ENCODE measurements at places on chromosomes 3 and 15. TPM values are rescaled to one million over a fixed set of nuclear protein-coding genes. Genes with fewer than 3 reads are reported as not detected.

DNA sequence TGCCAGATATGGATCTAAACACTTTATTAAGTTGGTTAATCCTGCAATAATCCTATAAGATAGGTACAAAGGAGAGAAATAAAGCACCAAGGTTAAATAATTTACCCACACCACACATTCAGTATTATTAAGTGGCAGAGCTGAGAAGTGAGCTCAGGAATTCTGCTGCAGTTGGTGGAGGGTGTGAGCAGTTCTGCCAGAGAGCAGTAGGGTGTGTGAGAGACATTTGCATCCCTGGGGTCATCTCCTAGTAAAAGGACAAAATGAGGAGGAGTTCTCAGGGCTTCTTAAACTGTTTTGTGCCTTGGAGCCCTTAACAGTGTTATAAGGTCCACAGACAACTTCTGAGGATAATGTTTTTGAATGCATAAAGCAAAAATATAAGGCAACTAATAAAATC is 484.5 kb downstream of the TAFA4 start:
- H3K4me3 ChIP-seq = no peak overlapping the region
- H3K36me3 ChIP-seq = no peaks in the 10 kb centered on the region
- H3K4me1 ChIP-seq = peaks cover 24% of the 10 kb centered on the region
- H3K27me3 ChIP-seq = no peaks in the 10 kb centered on the region
- peak; percentile 12 for DNase-seq

- peaks cover 40% of the 10 kb centered on the region for H3K4me1 ChIP-seq
- peaks cover 35% of the 10 kb centered on the region for H3K36me3 ChIP-seq
- no peak overlapping the region for H3K4me3 ChIP-seq
- H3K27ac ChIP-seq = peak overlapping the region; percentile 14
- DNase-seq = no peak
Observed at GRCh38 chr3:120442975-120443517, 7.7 kb downstream of the FSTL1 start.

- no peak overlapping the region for H3K4me3 ChIP-seq
- DNase-seq = peak; percentile 28
- peaks cover 14% of the 10 kb centered on the region for H3K4me1 ChIP-seq
- peak overlapping the region; percentile 1 for H3K27ac ChIP-seq
Observed at GRCh38 chr3:54168451-54168850, 46.1 kb downstream of the CACNA2D3 start.

CHST13 gene
- total RNA-seq = 6.4 TPM

GRCh38 chr3:25178672-25179071 is 249.4 kb upstream of the RARB start:
- peaks cover 4% of the 10 kb centered on the region for H3K27me3 ChIP-seq
- H3K4me3 ChIP-seq = no peak overlapping the region
- peaks cover 21% of the 10 kb centered on the region for H3K4me1 ChIP-seq
- no peak overlapping the region for H3K27ac ChIP-seq
- DNase-seq = no peak

BFSP2 gene
- total RNA-seq = not detected

DNA sequence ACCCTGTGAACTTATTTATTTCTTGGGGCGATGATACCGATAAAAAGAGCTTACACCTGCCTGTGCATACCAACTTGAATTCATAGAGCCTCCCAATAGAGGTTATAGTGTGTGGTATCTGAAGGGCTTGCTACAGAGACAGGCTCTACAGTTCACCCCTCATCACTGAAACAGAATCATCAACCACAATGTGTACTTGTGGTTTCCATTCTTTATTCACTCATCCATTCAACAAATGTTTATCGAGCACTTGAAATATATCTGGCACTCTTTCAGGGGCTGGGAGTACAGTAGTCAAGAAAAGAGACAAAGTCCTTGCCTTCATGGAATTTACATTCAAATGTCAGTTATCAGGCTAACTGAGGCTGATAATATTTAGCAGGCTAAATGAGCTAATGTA is 134.4 kb upstream of the SKOR1 start:
- H3K4me1 ChIP-seq = peaks cover 18% of the 10 kb centered on the region
- H3K27ac ChIP-seq = no peak overlapping the region
- DNase-seq = no peak
- H3K27me3 ChIP-seq = no peaks in the 10 kb centered on the region
- no peak overlapping the region for H3K4me3 ChIP-seq
- H3K36me3 ChIP-seq = peaks cover 2% of the 10 kb centered on the region

- peak overlapping the region; percentile 40 for H3K4me3 ChIP-seq
- no peaks in the 10 kb centered on the region for H3K36me3 ChIP-seq
- DNase-seq = peak; percentile 47
- H3K4me1 ChIP-seq = peaks cover 84% of the 10 kb centered on the region
- H3K27me3 ChIP-seq = peaks cover 3% of the 10 kb centered on the region
Observed at GRCh38 chr3:114154321-114154821, 24.5 kb downstream of the DRD3 start.

FOXL2 gene
- total RNA-seq = 1.4 TPM

DNA sequence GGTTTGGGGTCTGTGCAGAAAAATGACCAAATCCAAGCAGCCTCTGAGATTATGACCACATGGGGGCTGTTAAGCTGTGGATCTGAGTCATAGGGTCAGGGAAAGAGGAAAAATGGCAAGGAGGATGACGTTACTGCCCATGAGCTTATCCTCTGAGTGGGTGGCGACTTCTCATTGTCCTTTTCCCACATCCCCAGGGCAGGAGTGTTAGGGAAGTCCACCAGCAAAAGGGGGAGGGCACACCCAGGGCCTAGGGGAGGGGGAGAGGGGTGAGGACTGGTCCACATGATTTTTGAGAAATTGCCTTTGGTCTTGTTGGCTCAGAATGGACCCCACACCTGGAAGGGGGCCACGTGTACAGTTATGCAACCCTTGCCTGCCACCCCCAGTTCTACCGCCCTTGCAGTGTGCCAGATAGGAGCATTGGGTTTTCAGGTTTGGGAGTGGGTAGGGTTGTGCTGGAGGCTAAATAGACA is 2.6 kb downstream of the CD276 start:
- no peak overlapping the region for H3K4me3 ChIP-seq
- peaks cover 28% of the 10 kb centered on the region for H3K4me1 ChIP-seq
- H3K36me3 ChIP-seq = no peaks in the 10 kb centered on the region
- DNase-seq = no peak

GRCh38 chr3:7871003-7871560 is 630.5 kb upstream of the LMCD1 start:
- DNase-seq = no peak
- no peaks in the 10 kb centered on the region for H3K27me3 ChIP-seq
- H3K36me3 ChIP-seq = 0 out of 2 replicates have a peak, but pooled peaks cover 3% of the 10 kb centered on the region

GRCh38 chr15:100285641-100286295 is 56.0 kb downstream of the ADAMTS17 start:
- no peak overlapping the region for H3K27ac ChIP-seq
- no peaks in the 10 kb centered on the region for H3K36me3 ChIP-seq
- no peaks in the 10 kb centered on the region for H3K27me3 ChIP-seq
- H3K4me3 ChIP-seq = no peak overlapping the region
- H3K4me1 ChIP-seq = no peaks in the 10 kb centered on the region

TRH gene
- total RNA-seq = 0.16 TPM

ASB14 gene
- total RNA-seq = not detected

ACOX2 gene
- total RNA-seq = 1.1 TPM

- peaks cover 20% of the 10 kb centered on the region for H3K4me1 ChIP-seq
- H3K4me3 ChIP-seq = no peak overlapping the region
- no peaks in the 10 kb centered on the region for H3K36me3 ChIP-seq
- no peak for DNase-seq
Observed at GRCh38 chr15:33671456-33671855, 296.8 kb upstream of the CHRM5 start.

DNA sequence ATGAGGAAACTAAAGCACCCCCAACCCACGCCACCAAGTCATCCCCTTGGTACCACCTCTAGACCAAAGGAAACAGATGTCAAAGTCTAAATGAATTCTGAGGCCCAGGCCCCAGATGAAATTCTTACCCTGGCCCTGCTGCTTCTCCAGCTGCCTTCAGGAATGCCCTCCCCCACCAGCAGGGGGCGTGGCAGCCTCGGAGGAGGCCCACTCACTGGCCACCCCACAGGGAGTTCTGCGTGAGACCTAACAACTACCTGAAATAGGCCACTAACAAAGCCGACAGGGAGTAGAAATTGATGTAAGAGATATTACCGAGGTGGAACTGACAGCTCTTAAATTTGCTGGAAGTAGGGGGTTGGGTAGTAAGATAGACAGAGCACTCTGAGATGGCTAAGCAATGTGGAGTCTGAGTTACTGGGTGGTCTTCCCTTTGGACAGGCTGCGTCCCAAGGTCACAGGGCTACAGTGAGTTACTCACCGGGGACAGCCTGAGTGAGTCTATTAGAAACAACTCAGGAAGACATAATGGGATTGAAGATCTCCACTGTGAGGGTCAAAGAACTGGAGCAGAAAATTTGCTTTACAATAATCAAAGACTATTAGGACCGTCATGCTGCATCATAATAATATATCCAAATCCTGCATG is 240.7 kb downstream of the SHOX2 start:
- H3K36me3 ChIP-seq = no peaks in the 10 kb centered on the region
- no peaks in the 10 kb centered on the region for H3K27me3 ChIP-seq
- H3K4me1 ChIP-seq = peaks cover 13% of the 10 kb centered on the region

Data from WTC11 (cell line).